T-helper 2 cell treated with Interferon-gamma antibody and Interleukin-4, amounts not matched to agents 100 ng/mL and 5 ng/mL, for 36 hours (primary cell): ENCODE measurements at places on chromosomes 7 and 10. TPM values are rescaled to one million over a fixed set of nuclear protein-coding genes. Genes with fewer than 3 reads are reported as not detected.

Gene ZNF488
- total RNA-seq, result 0.93 and 1.3 TPM in 2 replicates

Gene PDK4
- not detected in 2 replicates for total RNA-seq

Gene OR6B1
- total RNA-seq, result not detected in 2 replicates

Gene TMEM229A
- not detected in 2 replicates for total RNA-seq

Gene VSIR
- 84.5 and 84.9 TPM in 2 replicates for total RNA-seq

Gene GPR85
- total RNA-seq, result not detected in 2 replicates

Gene OR2A1
- 0.09 TPM in 1 of 2 replicates, not detected in the other for total RNA-seq

Gene ANKRD2
- 0.36 and 0.52 TPM in 2 replicates for total RNA-seq
